ENCODE measurements at places on chromosomes 12 and 14.

DNA sequence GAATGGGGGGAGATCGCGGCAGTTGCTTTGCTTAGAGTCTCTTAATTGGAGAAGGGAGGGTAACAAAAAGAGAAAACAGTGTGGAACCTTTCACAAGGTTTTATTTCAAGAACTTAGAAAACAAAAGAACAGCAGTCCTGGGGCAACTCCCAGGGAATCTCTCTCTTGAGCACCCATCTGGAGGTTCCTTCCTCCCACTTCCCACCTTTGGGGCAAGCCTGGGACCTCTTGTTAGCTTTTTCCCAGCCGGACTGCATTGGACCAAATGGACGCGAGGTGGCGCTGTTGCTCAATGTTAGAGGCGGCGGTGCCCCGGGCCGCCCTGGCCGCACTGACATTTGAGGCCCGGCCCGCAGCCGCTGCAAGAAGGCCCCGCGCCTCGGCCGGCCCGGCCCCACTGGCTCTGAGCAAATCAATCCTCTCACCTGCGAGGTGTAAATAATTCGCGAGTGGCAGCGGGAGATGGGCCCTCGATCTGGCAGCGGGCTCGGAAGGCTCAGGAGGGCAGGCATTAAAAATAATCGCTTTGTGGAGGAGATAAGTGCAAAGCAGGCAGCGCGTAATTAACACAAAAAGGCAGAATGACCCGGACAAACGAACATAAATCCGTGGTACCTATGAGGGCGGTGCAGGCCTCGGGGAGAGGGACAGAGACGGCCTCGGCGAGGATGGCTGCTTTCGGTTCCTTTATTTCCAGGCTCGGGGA is 2.8 kb upstream of the HOXC8 start:
- peak; percentile 83 for DNase-seq

DNA sequence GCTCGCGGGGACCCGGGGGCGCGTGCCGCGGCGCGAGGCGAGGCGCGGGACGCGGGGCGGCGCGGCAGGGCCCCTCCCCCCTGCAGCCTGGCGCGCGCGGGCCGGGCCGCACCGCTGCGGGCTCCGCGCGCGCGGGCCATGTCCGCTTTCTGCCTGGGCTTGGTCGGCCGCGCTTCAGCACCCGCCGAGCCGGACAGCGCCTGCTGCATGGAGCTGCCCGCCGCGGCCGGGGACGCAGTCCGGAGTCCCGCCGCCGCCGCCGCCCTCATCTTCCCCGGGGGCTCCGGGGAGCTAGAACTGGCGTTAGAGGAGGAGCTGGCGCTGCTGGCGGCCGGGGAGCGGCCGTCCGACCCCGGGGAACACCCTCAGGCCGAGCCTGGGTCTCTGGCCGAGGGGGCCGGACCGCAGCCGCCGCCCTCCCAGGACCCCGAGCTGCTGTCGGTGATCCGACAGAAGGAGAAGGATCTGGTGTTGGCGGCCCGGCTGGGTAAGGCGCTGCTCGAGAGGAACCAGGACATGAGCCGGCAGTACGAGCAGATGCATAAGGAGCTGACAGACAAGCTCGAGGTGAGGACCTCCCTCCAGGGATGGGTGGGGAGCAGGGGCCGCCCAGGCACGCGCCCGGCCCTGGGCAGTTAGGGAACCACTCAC is 820 bp downstream of the BICDL1 start:
- peak; percentile 77 for DNase-seq

- no peak for DNase-seq
These were observed 158.2 kb downstream of the NUAK1 start for GRCh38 chr12:105980533-105980932.

- DNase-seq = peak; percentile 77
These were observed at the start of gene TRAF3 for GRCh38 chr14:102776761-102777710. Gene TRAF3 (plus strand): TSS chr14:102777449. CDS start chr14:102870202, 92,753 bp downstream.

DNA sequence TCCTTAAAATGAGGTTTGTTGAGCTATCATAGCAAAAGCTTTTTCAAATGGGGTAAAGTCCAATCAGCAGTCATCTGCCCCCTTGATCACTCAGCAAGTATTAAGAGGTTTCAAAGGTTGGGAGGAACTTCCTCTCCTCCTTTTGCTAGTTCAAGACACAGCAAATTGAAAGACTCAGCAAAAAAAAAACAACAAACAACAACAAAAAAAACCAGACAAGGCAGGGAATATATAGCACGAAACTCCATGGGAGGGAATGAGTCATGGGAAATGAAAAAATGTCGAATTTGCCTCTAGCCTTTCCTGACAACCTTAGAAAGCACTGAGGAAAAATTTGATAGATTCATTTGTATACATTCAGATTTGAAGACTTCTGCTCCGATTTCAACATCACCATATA is 1.6 kb upstream of the SLC7A8 start:
- DNase-seq = no peak

DNA sequence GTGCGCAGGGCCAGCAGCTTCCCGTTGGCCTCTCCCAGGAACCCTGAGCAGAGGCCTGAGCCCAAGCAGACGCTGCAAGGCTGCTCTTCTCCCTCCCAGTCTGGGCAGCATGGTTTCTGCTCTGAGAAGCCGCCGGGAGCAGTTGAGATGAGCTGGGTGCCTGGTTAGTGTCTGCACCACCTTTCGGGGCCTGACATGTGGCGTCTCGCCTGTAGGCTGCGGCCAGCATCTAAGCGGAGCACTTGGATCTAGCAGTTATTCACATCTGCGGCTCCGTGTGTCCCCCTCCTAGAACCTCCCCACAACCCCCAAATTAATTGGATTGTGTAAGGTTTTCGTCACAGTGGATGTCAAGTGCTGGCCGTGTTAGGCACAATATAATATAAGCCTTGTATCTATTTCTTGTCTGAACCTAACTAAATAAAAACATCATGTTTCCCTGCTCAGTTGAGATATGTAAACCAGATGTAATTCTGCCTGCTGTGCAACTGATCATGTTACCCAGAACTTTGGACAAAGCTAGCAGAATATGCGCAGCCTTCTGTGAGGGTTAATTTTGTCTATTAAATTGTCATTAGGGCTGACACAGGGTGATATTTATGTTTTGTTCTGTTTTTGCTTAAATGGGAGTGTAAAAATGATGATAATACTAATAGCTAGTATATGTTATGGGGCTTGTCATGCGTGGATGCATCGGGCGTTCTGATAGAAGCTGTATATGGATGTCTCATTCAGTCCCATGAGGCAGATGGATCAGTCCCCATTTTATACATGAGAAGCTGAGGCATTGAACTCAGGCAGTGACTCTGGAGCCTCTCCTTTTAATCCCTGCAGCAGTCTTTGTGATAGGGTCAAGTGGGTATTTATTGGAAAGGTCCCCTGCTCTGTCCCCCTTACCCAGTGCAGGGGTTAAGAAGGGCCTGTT is 45.8 kb downstream of the ELK3 start:
- DNase-seq = no peak

- no peak for DNase-seq
These were observed 24.3 kb upstream of the RGS6 start for GRCh38 chr14:71907793-71908515.

GRCh38 chr12:124963211-124963610 is 25.7 kb downstream of the DHX37 start:
- DNase-seq = no peak

- no peak for DNase-seq
These were observed 15.1 kb downstream of the FKBP11 start for GRCh38 chr12:48910196-48910595.

- no peak for DNase-seq
These were observed 1749.6 kb upstream of the FLRT2 start for GRCh38 chr14:83780321-83780720.

All from stimulated activated naive CD8-positive, alpha-beta T cell treated with anti-CD3 and anti-CD28 coated beads, Interleukin-15, amount 100 ng/mL, for 72 hours (primary cell).